ENCODE measurements at places on chromosomes 4 and X.

GRCh38 chr4:56976837-56977320 lies 527 bp downstream of the NOA1 start:
- no peak for DNase-seq

- no peak for DNase-seq
These were observed 449.8 kb downstream of the C4orf33 start for GRCh38 chr4:129545599-129546278.

- DNase-seq, result no peak
These were observed 672.1 kb downstream of the GRXCR1 start for GRCh38 chr4:43564591-43564990.

GRCh38 chr4:107712236-107712635 lies 7.8 kb downstream of the PAPSS1 start:
- DNase-seq, result no peak

DNA sequence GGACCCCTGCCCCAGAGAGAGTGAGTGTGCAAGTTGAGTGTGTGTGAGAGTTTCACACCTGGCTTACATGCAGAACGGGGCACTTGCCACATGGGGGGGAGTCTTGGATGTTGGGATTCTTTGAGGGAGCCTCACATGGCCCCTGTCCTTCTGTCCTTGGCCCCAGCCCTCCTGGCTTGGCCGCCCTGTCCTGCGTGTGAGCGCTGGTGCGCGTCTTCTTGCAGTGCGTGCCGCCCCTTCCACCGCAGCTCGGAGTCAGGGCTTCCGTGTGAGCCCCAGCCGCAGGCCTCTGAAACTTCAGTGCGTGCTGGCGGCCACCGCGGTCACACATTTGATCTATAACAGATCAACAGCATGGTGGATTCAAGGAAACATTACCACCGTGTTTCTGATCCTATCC lies 30.1 kb upstream of the HGFAC start:
- no peak for DNase-seq

DNA sequence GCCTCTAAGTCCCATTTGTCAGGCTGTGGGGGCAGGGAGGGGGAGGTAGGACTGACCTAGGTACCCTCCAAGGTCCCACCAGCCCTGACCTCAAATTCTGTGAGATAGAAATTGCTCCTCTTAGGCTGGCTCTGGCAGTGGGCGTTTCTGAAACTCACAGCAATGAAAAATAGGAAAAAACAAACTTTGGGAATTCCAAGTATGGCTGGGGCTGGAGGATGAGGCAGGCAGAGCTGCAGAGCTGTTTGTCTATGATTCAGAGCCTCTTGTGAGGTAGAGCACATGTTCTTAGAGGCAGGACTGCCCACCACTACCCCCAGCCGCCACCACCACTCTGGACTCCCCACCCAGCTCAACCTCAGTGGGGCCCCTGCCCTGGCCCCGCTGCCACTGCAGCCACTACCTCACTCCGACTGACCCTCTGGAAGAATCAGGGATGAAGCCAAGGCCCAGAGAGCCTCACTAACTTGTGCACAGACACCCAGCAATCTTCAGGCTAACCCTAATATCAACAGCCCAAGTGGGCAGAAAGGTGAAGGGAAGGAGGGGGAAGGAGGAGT lies 98.2 kb downstream of the PJA1 start:
- DNase-seq, result no peak

- no peak for DNase-seq
These were observed 82.0 kb downstream of the IRF2 start for GRCh38 chr4:184392316-184392715.

DNA sequence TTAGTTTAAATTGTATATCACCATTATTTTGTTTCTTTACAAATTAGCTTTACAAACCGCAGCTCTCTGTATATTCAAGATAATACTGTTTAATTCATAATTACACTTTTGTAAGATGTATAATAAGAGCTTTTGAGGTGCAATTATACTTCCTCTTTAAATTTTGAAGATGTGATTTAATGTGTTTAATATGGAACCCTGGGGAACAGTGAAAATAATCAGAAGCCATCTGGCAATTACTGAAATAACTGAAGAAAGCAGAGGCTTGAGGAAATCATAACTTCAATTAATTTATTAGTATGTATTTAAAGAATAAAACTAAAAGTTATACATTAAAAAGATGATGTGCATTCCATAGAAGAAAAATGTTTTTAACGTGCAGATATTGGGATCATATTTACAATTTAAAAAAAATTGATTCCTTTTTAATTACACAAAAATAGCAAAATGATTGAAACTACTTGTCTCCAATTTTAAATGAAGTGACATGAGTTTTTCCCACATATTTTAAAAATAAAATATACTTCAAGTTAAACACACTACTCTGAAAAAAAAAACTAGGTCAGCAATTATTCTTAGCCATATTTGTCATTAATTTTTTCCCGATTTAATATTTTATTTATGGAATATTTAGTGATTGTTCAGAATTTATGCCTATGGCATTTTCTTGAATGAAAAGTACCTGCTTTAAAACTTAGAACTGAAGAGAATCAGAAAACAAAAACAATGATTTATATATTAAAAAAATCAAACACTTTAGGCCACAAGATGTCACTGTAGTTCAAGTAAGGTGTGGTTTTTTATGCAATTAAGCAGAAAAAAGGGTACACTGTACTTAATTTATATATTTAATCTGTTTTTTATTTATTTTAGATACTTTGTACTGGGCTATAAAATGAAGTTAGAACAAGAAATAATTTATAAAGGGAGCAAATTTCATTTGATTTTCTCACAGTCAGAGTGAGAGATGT lies 942.7 kb upstream of the NDST4 start:
- DNase-seq, result no peak

GRCh38 chrX:89124985-89125384 lies 378.0 kb downstream of the CPXCR1 start:
- DNase-seq, result no peak

DNA sequence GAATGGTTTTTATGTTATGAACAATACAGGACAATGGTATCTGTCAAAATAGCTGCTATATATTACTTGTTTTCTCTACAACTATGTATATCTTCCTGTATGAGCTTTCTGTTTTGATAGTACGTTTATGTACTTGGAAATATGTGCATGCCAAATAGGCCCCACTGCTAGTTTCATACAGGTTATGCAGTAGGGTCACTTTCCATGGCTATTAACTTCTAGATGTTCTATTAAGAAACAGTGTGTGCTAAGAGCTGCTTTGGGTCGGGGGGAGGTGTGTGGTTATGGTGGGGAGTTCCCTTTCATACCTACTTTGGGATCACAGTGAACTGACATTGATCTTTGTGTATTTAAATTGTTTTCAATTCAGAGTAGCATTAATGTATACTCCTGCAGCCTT lies 30.9 kb downstream of the RBPJ start:
- no peak for DNase-seq
